HFF-Myc (cell line): ENCODE measurements at places on chromosomes 7 and 10.

DNA sequence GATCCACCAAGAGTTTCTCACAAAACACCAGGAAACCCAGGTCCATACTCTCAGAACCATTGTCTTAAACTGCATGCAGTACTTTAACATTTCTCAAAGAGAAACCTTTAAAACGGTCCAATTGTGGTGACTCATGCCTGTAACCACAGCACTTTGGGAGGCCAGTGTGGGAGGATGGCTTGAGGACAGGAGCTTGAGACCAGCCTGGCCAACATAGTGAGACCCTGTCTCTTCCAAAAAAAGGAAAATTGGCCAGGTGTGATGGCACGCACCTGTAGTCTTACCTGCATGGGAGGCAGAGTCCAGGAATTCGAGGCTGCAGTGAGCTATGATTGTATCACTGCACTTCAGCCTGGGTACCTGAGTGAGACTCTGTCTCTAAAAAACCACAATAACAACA lies 97.5 kb upstream of the OIT3 start:
- no peak for DNase-seq

DNA sequence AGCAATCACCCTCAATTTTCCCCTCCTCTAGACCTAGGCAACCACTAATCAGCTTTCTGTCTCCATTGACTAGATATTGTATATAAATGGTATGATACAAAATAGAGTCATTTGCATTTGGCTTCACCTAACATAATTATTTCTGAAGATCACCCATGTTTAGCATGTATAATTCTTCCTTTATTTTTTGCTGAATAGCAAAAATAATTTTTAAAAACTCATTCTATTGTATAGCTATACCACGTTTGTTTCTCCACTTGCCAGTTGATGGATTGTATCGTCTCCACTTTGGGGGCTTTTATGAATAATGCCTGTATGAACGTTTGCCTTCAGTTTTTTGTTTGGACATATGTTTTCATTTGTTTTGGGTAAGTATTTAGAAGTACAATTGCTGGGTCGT lies 95.3 kb downstream of the ZNRF2 start:
- no peak for DNase-seq

DNA sequence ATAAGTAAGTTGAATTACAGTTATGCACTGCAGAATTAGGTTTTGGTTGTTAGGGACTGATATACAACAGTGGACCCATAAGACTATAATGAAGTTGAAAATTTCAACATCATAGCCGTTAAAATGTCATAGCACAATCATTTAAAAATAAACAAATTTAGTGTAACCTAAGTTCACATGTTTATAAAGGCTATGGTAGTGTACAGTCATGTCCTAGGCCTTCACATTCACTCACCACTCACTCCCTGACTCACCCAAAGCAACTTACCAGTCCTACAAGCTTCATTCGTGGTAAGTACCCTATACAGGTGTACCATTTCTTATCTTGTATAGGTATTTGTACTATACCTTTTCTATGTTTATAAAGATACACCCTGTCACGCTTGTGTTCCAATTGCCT lies 113.7 kb downstream of the RAB11FIP2 start:
- DNase-seq: no peak

- DNase-seq: no peak
Measured at GRCh38 chr10:113907166-113907565, 52.7 kb downstream of the NHLRC2 start.

- no peak for DNase-seq
Measured at GRCh38 chr10:51786684-51787035, 87.3 kb upstream of the CSTF2T start.

GRCh38 chr7:2554661-2555111 lies 638 bp downstream of the BRAT1 start:
- DNase-seq: no peak

DNA sequence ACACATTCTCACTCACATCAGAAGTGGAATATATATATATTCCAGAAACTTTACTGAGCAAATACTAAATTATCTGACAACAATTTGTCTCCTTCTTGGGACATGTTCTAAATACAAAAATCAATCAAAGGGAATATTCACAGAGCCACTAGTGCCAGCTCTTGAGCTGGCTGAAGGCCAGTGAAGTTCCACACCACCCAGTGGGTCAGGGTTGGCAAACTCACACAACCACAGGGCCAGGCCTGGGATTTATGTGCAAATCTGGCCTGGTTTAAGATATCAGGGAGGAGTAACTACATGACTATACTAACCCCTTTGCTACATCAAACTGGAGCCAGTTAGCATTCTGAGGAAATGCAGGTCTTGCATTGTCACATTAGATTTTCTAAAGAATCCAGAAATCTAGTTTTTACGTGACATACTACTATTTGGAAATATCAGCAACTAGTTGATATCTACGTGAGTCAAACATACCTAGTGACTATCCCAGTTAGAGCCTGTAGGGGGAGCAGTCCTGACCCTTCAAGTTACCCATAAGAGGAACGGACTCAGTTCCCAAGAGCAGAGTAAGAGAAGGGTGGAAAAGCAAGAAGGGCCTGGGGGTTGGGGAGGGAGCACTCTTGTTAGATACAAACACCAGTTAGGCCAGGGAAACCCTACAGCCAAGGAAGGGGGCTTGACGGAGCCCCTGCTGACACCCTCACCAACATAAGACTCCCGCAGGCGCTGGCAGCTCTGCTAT lies 600.4 kb downstream of the KCNMA1 start:
- no peak for DNase-seq

DNA sequence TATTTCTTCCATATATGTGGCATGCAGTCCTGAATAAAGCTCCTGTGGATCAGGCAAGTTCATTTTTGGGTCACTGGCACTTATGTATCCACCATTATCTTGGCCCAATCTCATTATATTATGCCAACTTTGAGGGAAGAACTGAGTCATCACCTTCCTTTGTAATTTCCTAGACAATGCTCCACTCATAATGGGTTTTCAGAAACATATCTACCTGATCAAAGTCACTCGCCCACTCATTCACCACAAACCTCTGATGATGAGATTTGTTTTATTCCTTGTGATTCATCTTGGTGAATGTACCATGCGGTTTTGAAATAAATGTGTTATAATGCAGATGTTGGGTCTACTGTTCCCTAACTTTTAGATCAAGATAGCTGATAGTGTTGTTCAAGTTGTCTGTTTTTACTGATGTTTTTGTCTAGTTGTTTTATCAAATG lies 525.8 kb downstream of the KIF20B start:
- DNase-seq: peak; percentile 88
